ENCODE measurements at places on chromosomes 3 and 15. TPM values are rescaled to one million over a fixed set of nuclear protein-coding genes. Genes with fewer than 3 reads are reported as not detected.

The UNC13C gene
- total RNA-seq: not detected

The GPR176 gene
- 0.21 TPM for total RNA-seq

The LSAMP gene
- not detected for total RNA-seq

The PFN2 gene
- total RNA-seq: 3.4 TPM

The KCNMB2 gene
- total RNA-seq: not detected

The ANO10 gene
- total RNA-seq: 8.4 TPM

The COMMD4 gene
- total RNA-seq: 83.3 TPM

The SPTSSB gene
- not detected for total RNA-seq

The PYGO1 gene
- total RNA-seq: not detected

The DHX36 gene
- total RNA-seq: 71.1 TPM

The CLDN1 gene
- 0.07 TPM for total RNA-seq

The HYKK gene
- total RNA-seq: 2.2 TPM
